Stimulated activated CD4-positive, alpha-beta T cell treated with anti-CD3 and anti-CD28 coated beads, Interleukin-12 subunit alpha, Interleukin-12 subunit beta, amount 100 ng/mL, for 48 hours (primary cell): ENCODE measurements at places on chromosomes 4 and X.

DNA sequence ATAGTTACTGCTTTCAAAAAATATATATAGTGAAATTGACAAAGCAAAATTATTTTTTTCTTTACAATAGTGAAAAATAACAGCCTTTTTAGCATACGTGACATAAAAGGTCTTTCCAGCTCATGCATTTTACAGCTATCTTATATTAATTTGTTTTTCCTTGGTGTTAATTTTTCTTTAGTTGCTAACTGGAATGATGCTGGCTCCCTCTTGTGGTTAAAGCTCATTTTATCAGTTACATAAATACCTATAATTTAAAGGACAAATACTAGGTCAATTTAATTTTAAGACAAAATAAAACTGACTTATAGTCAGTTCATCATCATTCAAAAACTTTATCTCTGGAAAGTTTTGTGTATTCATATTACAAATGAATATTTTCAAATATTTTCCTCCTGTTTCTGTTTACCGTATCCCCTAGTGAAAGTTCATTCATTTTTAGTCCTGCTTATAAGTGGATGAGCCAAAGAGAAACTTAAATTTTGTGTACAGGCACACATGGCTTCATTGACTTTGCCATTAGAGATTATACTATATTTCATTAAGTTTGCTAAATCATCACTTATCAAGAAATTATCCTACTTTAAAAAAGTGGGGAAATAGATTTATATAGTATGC, 9.9 kb upstream of the ANAPC4 start:
- no peak for DNase-seq

DNA sequence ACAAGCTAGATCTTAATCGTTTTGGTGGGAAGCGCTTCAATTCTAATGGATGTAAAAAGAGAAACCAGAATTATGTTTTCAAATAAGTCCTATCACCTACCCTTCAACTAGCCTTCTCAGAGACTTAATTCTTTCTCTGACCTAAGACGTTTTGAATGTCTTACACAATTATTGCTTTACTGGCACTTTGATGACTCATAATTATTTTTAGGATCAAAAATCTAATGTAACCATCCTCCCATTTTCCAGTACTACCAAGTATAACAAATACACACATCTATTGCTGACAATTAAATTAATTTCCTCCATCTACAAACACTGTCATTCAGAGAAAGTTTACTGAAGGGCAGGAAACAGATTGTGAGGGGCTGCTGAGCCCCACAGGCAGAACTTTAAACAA, 108.6 kb downstream of the PPP3CA start:
- DNase-seq = no peak

DNA sequence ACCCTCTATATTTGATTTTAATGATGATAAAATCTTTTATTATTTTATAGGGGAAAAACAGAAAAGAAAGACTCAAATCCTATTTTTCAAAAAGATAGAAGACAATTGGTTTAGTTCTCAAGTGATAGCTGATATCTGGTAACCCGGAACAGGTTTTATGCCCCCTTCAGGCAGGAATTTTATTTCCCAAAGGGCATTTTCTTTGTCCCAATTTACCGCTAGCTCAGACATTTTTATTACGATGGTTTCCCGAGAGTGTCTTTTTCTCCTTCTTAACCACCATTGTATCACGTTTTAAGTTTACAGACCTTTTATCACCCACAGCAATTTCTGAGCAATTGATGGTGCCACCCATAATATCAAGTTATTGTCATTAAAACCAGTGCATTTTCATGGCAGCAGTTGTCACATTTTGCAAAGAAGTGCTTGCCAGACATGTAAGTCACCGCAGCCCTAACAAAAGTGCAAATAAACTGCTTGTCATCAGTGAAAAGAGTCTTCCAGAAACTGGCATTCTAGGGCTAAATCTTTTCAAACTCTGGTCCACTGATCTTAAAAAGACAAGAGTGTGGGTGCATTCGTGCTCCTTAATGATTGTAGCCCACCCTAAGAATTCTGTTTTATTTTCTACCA, 204.8 kb upstream of the VCX start:
- no peak for DNase-seq

DNA sequence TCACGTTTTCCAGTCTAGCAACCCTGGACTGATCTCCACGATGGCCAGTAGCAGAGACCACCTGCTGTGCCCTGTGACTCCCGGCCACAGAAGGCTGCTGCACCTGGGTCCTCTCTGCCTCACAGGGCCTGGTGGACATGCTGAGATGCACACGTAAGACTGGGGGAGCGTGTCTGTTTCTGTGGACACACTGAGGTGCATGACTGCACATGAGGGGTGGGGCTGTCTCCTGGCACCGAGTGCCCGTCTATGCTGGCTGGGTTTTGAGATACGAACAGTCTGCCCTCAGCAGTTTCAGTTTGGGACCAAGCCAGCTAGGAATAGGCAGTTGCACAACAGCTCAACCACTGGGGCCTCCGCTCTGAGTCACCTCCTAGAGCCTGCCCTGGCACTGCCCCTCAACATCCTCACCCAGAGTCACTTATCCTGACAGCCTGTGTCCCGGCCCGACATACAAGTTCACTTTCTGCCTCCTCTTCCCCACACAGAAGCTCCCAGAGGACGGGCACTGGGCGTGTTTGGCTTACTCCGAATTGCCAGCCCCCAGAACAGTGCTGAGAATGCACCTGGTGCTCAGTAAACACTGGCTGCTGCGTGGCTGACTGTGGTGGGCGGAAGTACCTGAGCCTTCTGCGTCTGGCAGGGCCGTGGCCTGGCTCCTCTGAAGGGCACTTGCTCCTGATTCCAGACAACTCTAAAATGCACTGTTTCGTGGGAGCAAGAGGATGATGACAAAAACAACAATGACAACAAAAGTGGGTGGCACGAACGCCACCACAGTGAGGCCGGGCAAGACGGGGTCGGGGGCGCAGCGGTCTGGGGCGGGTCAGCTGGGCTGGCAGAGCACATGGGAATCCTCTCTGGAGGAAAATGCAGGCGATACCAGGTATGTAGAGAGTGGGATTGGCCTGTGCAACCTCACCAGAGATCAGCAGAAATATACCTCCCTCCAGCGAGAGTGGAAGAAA, 30.9 kb downstream of the RNF212 start:
- DNase-seq = no peak

- no peak for DNase-seq
Measured at GRCh38 chrX:154426916-154427770, 1.3 kb upstream of the ATP6AP1 start.

DNA sequence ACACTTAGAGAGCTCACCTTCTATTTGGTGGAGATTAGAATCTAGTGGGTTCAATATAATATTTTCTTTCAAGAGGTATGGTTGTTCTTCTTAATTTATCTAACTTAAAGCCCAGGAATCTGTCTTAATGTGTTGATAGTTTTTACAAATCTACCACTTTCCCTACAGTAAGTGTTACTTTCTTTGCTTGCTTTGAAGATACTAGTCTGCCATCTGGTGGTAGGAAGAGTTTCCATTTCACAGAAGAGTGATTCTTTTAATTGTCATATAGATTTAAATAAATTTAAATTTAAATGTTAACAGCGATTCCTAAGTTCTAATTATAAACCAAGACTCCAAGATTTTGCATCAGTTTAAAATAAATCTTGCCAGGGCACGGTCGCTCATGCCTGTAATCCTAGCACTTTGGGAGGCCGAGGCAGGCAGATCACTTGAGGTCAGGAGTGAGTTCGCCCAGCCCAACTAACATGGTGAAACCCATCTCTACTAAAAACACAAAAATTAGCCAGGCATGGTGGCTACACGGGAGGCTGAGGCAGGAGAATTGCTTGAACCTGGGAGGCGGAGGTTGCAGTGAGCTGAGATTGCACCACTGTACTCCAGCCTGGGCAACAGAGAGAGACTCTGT, 43.5 kb downstream of the NUDT9 start:
- no peak for DNase-seq

- DNase-seq = no peak
Measured at GRCh38 chrX:132831336-132831973, 127.0 kb downstream of the HS6ST2 start.

GRCh38 chr4:175035905-175036304, 117.7 kb downstream of the ADAM29 start:
- no peak for DNase-seq

GRCh38 chr4:152810715-152811287, 31.0 kb downstream of the ARFIP1 start:
- DNase-seq = no peak
